Adipose tissue (tissue), 3 donors: ENCODE measurements at places on chromosomes 5 and 9. TPM values are rescaled to one million over a fixed set of nuclear protein-coding genes. Genes with fewer than 3 reads are reported as not detected.

ARHGEF39 gene
- 0.66 TPM for polyA plus RNA-seq

NXNL2 gene
- not detected for polyA plus RNA-seq

PAEP gene
- not detected for polyA plus RNA-seq

THBS4 gene
- polyA plus RNA-seq = 35.2 TPM

SFXN1 gene
- polyA plus RNA-seq = 9.8 TPM

BTNL8 gene
- 1.00 TPM for polyA plus RNA-seq

TRIM14 gene
- polyA plus RNA-seq = 2.6 TPM

PCDHGA1 gene
- polyA plus RNA-seq = 0.10 TPM

TMC1 gene
- 0.19 TPM for polyA plus RNA-seq

PCDHB6 gene
- polyA plus RNA-seq = 0.46 TPM

OTP gene
- not detected for polyA plus RNA-seq

SV2C gene
- polyA plus RNA-seq = not detected

PTPA gene
- polyA plus RNA-seq = 43.6 TPM

TRAF1 gene
- polyA plus RNA-seq = 4.0 TPM

ZNF608 gene
- polyA plus RNA-seq = 11.0 TPM

DMRT2 gene
- polyA plus RNA-seq = 12.5 TPM

FKTN gene
- 4.1 TPM for polyA plus RNA-seq

IL4 gene
- polyA plus RNA-seq = not detected

GNA14 gene
- 3.0 TPM for polyA plus RNA-seq

EGFLAM gene
- 76.7 TPM for polyA plus RNA-seq

LCNL1 gene
- 0.45 TPM for polyA plus RNA-seq

SKP2 gene
- polyA plus RNA-seq = 2.3 TPM

BTNL9 gene
- 187 TPM for polyA plus RNA-seq

PCDHGC4 gene
- polyA plus RNA-seq = 0.05 TPM

CDX1 gene
- polyA plus RNA-seq = not detected

CXXC5 gene
- polyA plus RNA-seq = 14.2 TPM

WNK2 gene
- 1.3 TPM for polyA plus RNA-seq

MIGA2 gene
- 21.5 TPM for polyA plus RNA-seq

REEP2 gene
- polyA plus RNA-seq = 1.4 TPM

GALT gene
- 26.6 TPM for polyA plus RNA-seq

CDH12 gene
- polyA plus RNA-seq = not detected

NEUROG1 gene
- not detected for polyA plus RNA-seq

SLC34A1 gene
- polyA plus RNA-seq = not detected

MLANA gene
- polyA plus RNA-seq = not detected

IRF1 gene
- polyA plus RNA-seq = 9.1 TPM

IL9 gene
- not detected for polyA plus RNA-seq

KIAA0825 gene
- 0.33 TPM for polyA plus RNA-seq

F2R gene
- polyA plus RNA-seq = 3.4 TPM

MARVELD2 gene
- 7.6 TPM for polyA plus RNA-seq

KIF24 gene
- polyA plus RNA-seq = 0.22 TPM

SNX30 gene
- polyA plus RNA-seq = 4.2 TPM

NTRK2 gene
- 7.0 TPM for polyA plus RNA-seq

NIM1K gene
- polyA plus RNA-seq = 0.34 TPM
